Thymus (tissue), 14 donors: ENCODE measurements at places on chromosomes 11 and 22. TPM values are rescaled to one million over a fixed set of nuclear protein-coding genes. Genes with fewer than 3 reads are reported as not detected.

DNA sequence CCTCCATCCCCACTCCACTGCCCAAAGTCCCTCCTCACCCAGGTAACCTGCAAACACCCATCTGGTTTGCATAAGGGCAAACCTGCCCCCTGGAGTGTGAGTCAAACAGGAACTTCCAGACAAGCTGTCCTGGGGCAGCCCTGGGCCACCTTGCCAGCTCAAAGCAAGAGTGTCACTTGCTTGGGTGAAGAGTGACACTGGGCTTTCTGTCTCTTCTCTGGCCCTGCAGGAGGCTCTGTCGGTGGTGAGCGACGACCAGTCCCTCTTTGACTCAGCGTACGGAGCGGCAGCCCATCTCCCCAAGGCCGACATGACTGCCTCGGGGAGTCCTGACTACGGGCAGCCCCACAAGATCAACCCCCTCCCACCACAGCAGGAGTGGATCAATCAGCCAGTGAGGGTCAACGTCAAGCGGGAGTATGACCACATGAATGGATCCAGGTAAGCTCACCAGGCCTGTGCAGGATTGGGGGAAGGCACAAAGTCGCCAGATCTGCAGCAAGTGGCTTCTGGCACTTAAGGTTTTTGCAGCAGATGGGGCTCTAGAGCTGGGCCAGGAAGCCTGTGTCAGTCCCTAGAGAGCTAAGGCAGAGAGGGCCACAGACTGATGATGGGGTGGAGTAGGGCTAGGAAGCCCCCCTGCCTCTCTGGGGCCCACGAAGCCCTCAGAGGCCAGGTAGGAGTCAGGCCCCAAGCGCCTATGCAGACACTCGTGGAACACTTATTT is 64.2 kb downstream of the FLI1 start:
- peaks cover 50% of the 10 kb centered on the region for H3K36me3 ChIP-seq
- H3K4me1 ChIP-seq = peaks cover 15% of the 10 kb centered on the region
- no peak overlapping the region for H3K4me3 ChIP-seq
- no peaks in the 10 kb centered on the region for H3K27me3 ChIP-seq
- no peak overlapping the region for H3K27ac ChIP-seq
- DNase-seq = no peak

DNA sequence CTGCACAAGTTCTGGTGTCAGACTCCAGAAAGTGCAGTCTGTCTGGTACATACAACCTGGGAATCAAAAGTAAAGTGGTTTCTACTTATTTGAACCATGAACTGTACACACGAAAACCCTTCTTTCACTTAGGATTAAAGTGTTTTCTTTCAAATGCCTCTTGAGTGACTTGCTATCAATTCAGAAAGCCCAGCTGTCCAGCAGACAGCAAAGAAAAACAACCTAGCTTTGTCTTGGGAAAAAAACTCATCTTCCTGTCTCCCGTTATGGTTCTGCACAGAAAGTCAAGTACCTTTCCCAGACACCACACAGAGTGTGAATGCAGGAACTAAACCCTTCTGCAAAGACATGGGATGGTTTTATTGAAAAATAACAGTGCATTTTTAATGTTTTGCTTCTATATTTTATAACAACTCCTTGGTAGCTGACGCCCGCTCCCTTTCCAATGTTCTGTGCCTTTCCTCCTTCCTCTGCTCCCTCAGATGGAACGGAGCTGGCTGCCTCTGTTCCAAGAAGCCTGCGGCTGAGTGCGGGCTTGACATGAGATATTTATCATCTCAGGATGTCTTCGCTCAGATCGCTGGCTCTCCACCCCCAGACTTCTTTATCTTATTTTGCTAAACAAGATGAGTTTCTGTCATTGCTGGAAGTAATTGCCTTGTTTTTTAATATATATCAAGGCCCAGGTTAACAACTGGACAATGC is 322.3 kb upstream of the B3GAT1 start:
- H3K4me3 ChIP-seq = no peak overlapping the region
- no peaks in the 10 kb centered on the region for H3K27me3 ChIP-seq
- DNase-seq = no peak
- H3K27ac ChIP-seq = no peak overlapping the region

GRCh38 chr11:3188496-3189195 is 23.5 kb upstream of the OSBPL5 start:
- H3K27me3 ChIP-seq = peaks cover 2% of the 10 kb centered on the region
- no peak for DNase-seq
- H3K27ac ChIP-seq = no peak overlapping the region
- no peaks in the 10 kb centered on the region for H3K4me1 ChIP-seq

GRCh38 chr11:82969811-82970210 is 68.3 kb downstream of the DDIAS start:
- no peak overlapping the region for H3K4me3 ChIP-seq
- no peaks in the 10 kb centered on the region for H3K4me1 ChIP-seq
- DNase-seq = no peak

GRCh38 chr22:50070366-50070765 is 12.3 kb upstream of the TTLL8 start:
- no peak overlapping the region for H3K4me3 ChIP-seq
- H3K27ac ChIP-seq = no peak overlapping the region
- no peak for DNase-seq
- H3K4me1 ChIP-seq = no peaks in the 10 kb centered on the region
- H3K36me3 ChIP-seq = no peaks in the 10 kb centered on the region
- no peaks in the 10 kb centered on the region for H3K27me3 ChIP-seq

GRCh38 chr22:47139013-47139789 is 376.8 kb downstream of the TBC1D22A start:
- H3K4me1 ChIP-seq = peaks cover 28% of the 10 kb centered on the region
- H3K27ac ChIP-seq = no peak overlapping the region
- no peaks in the 10 kb centered on the region for H3K27me3 ChIP-seq

- no peaks in the 10 kb centered on the region for H3K4me1 ChIP-seq
- H3K27ac ChIP-seq = no peak overlapping the region
- H3K4me3 ChIP-seq = no peak overlapping the region
- DNase-seq = no peak
- no peaks in the 10 kb centered on the region for H3K27me3 ChIP-seq
These were observed 232.0 kb downstream of the NTM start for GRCh38 chr11:131602431-131602830.

- H3K4me1 ChIP-seq = peaks cover 13% of the 10 kb centered on the region
- no peak overlapping the region for H3K4me3 ChIP-seq
- H3K27ac ChIP-seq = no peak overlapping the region
- peaks cover 69% of the 10 kb centered on the region for H3K27me3 ChIP-seq
- DNase-seq = no peak
These were observed 1.7 kb downstream of the IL17REL start for GRCh38 chr22:50010676-50011446.

DDIAS gene
- total RNA-seq = 8.1 TPM

OSM gene
- total RNA-seq = 1.9 TPM

SERPING1 gene
- total RNA-seq = 9.8 TPM

PRR5L gene
- 5.9 TPM for total RNA-seq

CALCB gene
- total RNA-seq = 0.24 TPM

MIOX gene
- total RNA-seq = 0.61 TPM

OR6M1 gene
- not detected for total RNA-seq
